ENCODE measurements at places on chromosomes 11 and 22. TPM values are rescaled to one million over a fixed set of nuclear protein-coding genes. Genes with fewer than 3 reads are reported as not detected.

PTPN5 gene
- total RNA-seq = not detected

KMT5B gene
- total RNA-seq = 57.2 TPM

SCGB1C1 gene
- total RNA-seq = not detected

CACNA1I gene
- 0.03 TPM for total RNA-seq

MMP1 gene
- 0.29 TPM for total RNA-seq

TECTA gene
- 0.03 TPM for total RNA-seq

B3GAT1 gene
- not detected for total RNA-seq

ANO1 gene
- total RNA-seq = 0.72 TPM

PYGM gene
- total RNA-seq = not detected

WNT11 gene
- not detected for total RNA-seq

APOL4 gene
- total RNA-seq = not detected

MOV10L1 gene
- total RNA-seq = 0.97 TPM

GNAZ gene
- total RNA-seq = 68.9 TPM

GRCh38 chr22:43066134-43066533 lies 23.1 kb downstream of the TTLL1 start:
- DNase-seq = no peak

DNA sequence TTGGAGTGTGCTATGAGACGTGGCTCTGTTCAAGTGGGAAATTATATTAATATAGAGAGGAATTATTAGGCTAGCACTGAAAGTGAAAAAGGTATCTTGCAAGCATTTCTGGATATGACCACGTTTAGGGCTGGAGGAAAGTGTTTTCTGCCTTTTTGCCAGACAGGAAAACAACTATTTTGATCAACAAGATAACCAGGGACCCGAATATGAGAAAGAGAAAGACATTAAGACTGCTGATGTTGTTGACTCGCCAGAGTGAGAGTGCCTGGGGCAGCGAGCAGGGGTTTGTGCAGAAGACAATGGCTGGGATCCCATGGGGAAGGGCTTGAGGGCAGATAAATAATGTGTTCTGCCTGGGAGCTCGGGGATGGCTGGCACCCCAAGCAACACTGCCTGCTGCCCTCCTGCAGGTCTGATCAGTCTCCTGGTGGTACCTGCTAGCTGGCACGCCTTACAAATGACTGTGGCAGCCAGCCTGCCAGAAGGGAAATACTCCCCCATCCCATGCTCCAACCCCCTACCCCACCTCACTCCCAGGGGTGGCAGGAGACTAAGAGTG lies 23.1 kb upstream of the CHST1 start:
- DNase-seq = no peak

GRCh38 chr11:62842171-62842741 lies 2.9 kb upstream of the WDR74 start:
- no peak for DNase-seq

DNA sequence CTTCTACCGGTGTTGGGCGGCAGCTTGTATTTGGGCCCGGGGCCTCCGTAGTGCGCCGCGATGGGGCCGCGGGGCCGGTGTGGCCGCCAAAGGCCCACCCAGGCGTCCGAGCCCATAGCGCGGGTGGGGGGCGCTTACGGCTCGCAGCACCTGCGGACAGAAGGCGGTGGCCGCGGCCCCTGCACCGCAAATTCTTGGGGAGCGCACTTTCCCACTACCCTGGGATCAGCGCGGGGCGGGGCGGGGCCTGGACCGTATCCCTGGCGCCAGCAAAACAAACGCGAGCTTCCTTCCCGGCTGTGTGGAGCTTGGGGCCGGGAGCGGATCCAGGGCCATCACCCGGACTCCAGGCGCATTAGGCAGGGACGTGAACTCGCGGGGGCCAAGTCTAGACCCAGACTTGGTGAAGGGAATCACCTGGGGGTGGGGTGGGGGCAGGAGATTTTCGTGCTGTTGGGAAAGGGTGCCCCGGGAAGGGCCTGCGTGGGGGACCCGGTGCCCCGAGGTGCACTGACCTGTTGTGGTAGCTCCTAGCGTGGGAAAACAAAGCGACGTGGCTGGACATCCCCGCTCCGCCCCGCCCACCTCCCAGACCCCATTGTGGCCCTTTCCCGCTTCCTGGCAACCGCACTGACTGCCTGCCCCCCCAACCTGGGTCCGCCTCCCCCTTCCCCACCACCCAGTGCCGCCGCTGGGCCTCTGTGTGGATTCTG lies 2.3 kb upstream of the TYMP start:
- peak; percentile 69 for DNase-seq

GRCh38 chr11:63862923-63863322 lies 24.0 kb downstream of the MARK2 start:
- DNase-seq = no peak

GRCh38 chr11:18844753-18845367 lies 53.3 kb upstream of the PTPN5 start:
- peak; percentile 1 for DNase-seq

DNA sequence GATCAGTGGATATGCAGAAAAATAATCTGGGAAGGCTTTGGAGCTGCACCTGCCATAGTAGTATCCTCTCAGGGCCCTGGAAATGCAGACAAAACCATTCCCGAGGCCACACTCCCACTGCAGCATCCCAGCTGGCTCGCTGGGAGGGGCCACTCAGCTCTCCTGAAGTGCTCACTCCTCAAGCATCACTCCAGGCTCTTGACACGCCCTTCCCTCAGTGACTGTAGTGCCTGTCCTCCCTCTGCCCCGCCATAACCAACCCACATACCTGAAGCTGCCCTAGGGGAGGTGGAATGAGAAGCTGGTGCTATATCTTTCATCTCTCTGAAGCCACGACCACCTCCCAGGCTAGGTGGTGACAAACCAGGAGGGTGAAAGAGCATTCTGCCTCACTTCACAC lies 4.8 kb downstream of the DSCAML1 start:
- DNase-seq = no peak

GRCh38 chr11:118789501-118790356 lies 1.2 kb downstream of the DDX6 start:
- no peak for DNase-seq

DNA sequence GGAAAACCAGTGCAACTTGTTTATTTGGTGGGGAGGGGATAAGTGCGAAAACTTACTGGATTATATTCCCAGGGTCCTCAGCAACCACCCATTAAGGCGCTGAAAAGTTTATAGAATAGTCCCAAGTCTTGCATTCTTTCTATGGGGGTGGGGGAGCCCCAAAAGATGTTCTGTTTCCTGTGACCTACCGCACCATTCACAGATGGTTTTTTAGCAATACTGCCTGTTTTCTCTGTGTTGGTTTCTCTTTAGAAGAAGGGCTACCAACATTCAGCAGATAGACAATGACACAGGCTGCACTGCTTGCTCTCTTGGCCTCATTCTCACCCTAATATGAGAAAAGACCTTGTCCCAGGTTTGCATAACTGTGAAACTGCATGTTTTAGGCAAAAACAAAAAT lies 86.5 kb downstream of the FAM76B start:
- DNase-seq = no peak

GRCh38 chr11:59659981-59660380 lies 8.9 kb downstream of the PATL1 start:
- no peak for DNase-seq

DNA sequence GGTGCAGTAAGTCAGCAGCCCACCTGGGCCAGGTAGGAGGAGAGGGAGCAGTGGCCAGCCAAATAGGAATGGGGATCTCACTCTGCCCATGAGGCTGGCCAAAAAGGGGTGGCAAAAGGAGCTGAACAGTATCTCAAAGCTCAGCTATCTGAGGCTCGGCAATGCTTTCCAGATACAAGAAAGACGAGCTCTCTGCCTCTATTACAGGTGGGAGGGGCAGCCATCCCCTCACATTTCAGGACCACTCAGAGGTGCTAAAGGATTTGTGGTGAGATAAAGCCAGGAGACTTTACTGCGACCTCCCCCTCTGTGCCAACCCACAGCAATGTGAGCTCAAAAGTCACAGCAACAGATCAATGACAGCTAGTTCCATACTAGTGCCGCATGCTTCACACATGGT lies 42.1 kb upstream of the GALNT18 start:
- no peak for DNase-seq

DNA sequence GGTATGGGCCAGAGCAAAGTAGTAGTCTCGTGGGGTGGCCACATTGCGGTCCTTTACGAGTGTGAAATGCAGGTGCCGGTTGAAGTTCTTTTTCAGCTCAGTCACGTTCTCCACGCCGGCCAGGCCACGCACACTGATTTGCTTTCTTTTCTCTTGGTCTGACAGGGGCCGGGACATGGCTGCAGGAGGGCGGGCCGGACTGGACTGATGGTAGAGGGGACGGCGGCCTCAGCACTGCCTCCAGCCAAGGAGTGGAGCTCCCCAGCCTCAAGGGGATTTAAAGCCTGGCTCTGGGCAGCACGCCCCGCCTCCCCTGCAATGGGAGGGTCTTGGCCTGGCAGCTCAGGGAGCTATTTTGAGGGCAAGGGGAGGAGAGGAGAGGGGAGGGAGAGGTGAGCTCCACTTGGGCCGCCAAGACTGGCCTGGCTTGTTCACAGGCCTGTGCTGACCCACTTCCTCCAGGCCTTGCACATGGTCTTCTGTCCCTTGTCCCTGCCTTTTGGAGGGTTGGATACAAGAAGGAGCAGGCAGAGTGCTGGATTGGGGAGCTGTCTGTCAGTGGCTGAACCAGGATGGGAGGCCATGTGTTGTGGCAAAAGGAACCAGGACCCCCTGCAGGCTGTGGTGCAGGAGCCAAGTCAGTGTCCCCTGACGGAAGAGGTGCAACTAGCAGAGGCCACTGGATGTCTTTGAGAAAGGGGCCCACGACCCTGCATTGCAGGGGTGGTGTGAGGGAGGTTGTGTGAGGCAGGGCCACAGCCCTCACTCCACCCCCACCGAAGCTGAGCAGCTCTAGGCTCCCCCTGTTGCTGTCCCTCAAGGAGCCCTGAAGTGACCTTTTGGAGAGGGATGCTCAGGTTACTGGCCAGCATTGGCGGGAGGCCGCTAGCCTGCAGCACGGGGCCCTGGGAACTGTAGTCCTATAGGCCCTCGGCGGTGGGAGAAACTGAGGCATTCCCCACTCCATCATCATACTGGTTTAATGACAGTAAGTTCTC lies at the start of gene PYGM:
TSS of gene PYGM (minus strand) at position 253 of the 998 bp plus-strand sequence. CDS start at position 177, 76 bp downstream.
- no peak for DNase-seq

DNA sequence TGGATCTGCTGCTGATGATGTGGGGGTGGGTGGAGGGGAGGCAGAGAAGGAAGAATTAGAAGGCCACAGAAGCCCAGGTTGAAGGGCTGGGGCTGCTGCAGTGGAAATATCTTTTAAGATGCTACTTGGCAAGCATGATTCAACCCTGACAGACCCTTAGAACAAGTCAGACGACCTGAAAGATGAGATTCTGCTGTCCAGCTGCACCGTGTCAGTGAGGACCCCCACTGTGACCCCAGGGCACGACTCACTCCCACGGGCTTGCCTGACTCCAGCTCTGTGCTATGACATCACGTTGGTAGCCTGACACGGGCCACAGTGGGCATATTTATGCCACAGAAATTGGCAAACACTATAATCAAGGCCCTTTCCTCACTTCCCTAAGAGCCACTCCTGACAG lies 36.0 kb downstream of the LRFN4 start:
- DNase-seq = no peak

DNA sequence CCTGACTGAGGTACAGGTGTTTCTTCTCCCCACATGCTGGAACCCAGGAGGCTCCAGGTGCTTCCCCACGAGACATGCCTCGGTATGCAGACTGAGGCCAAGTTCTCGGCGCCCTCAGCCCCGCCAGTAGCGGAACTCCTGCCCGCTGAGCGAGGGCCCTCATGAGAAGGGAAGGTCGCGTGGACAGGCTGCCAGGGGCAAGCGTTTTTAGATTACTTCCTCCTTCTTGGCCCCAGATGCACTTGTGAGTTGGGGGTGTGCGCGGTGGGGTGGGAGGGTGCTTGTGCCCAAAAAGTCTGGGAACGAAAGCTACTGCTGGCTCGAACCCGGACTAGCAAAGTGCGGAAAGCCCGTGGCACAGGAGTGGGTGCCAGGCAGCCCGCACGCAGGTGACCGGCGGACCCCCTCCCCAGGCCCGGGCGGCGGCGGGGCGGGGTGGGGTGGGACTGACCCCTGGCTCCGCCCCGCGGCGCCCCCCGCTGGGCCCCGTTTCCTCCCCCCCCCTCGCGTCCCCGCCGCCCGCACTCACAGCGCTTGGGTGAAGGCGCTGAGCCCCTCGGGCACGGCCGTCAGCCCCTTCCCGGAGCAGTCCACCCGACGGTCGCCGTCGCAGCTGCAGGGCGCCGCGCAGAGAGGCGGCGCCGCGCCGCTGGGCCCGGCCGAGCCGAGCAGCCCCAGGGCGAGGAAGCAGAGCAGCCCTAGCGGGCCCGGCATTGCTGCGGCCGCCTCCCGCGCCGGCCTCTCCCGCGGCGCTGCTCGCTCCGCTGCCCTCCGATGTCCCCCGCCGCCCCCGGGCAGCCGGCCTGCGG lies 797 bp downstream of the LGR4 start:
- DNase-seq = no peak

GRCh38 chr22:47206666-47207218 lies 444.3 kb downstream of the TBC1D22A start:
- no peak for DNase-seq

- no peak for DNase-seq
Measured at GRCh38 chr22:19843107-19843856, 11.4 kb downstream of the GNB1L start.

DNA sequence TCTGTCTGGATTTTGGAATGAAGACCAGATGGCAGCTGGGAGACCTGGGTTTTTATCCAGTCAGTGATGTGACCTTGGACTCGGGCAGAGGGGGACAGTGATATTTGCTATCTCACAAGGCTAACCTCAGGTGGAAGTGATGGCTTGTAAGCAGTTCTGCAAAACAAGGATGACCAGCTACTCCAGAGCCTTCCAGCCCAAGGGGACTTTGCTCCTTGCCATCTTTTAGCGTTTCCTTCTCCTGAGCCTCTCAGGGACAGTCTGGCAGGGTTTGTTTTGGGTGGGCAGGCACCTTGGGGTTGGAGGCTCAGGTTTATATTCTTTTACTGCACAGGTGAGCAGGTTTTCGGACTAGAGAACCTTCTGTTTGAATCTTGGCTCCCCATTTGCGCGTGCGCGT lies 9.5 kb upstream of the OSBP2 start:
- no peak for DNase-seq

- no peak for DNase-seq
Measured at GRCh38 chr11:59479906-59480305, 6.8 kb downstream of the OR4D10 start.

DNA sequence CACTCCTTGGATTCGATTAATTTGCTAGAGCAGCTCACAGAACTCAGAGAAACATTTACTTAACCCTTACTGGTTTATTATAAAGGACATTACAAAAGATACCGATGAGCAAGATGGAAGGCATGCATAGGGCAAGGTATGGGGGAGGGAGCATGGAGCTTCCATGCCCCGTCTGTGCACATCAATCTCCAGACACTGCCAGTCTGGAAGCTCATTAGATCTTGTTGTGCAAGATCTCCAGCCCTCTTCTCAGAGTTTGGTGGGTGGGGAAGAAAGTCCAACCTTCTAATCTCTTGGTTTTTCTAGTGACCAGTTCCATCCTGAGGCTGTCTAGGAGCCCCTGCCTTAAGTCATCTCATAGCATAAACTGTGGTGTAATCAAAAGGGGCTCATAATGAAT lies 190.7 kb downstream of the UVRAG start:
- no peak for DNase-seq
